ENCODE measurements at places on chromosomes 7 and 10. TPM values are rescaled to one million over a fixed set of nuclear protein-coding genes. Genes with fewer than 3 reads are reported as not detected.

GRCh38 chr10:120841522-120842189 lies 9.5 kb upstream of the WDR11 start:
- H3K27me3 ChIP-seq: no peaks in the 10 kb centered on the region
- no peak for DNase-seq

- H3K27me3 ChIP-seq: no peaks in the 10 kb centered on the region
- peaks cover 33% of the 10 kb centered on the region for H3K4me1 ChIP-seq
- no peaks in the 10 kb centered on the region for H3K36me3 ChIP-seq
- DNase-seq: no peak
- H3K4me3 ChIP-seq: peak overlapping the region; percentile 67
These were observed 591 bp downstream of the UBE2H start for GRCh38 chr7:129952086-129952652.

DNA sequence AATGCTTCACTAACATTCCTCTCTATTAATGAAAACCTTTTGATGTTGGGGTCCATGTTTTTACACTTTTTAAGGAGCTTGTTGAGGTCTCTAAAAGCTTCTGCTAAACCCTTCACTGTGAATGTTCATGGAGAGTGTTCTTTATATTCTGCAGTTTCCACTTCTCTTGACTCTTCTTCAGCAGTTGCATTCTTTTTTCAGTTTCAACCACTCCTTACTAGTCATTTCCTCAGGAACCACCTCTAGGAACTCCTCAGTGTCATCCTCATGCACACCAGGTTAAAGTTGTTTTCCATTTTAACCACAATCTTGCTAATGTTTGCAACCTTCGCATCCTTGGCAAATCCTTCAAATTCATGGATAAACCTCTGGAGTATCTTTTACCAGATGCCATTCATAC lies 821.6 kb downstream of the ANKRD7 start:
- no peak for DNase-seq
- H3K4me3 ChIP-seq: no peak overlapping the region
- H3K4me1 ChIP-seq: no peaks in the 10 kb centered on the region
- H3K27ac ChIP-seq: no peak overlapping the region
- H3K27me3 ChIP-seq: no peaks in the 10 kb centered on the region
- no peaks in the 10 kb centered on the region for H3K36me3 ChIP-seq

DNA sequence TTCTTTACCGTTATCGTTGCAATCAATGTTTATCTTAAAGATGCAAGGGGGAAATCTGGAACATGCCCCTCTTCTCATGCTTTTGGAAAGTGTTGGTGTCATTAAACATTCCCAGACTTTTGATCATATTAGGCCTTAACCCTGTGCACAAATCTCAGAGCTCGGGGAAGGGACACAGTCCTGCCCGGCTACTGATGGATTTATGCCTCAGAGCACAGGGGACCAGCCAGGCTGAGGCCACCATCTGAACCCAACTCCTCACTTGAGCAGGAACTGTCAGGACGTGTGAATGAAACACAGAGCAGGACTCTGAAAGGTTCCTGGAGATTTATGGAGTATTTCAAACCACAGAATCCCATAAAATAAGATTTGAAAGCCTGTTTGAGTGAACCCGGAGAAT lies 132.0 kb upstream of the CXCL12 start:
- DNase-seq: no peak
- H3K27me3 ChIP-seq: no peaks in the 10 kb centered on the region
- no peaks in the 10 kb centered on the region for H3K36me3 ChIP-seq
- no peaks in the 10 kb centered on the region for H3K4me1 ChIP-seq

The PILRA gene
- total RNA-seq: 17.3 TPM

DNA sequence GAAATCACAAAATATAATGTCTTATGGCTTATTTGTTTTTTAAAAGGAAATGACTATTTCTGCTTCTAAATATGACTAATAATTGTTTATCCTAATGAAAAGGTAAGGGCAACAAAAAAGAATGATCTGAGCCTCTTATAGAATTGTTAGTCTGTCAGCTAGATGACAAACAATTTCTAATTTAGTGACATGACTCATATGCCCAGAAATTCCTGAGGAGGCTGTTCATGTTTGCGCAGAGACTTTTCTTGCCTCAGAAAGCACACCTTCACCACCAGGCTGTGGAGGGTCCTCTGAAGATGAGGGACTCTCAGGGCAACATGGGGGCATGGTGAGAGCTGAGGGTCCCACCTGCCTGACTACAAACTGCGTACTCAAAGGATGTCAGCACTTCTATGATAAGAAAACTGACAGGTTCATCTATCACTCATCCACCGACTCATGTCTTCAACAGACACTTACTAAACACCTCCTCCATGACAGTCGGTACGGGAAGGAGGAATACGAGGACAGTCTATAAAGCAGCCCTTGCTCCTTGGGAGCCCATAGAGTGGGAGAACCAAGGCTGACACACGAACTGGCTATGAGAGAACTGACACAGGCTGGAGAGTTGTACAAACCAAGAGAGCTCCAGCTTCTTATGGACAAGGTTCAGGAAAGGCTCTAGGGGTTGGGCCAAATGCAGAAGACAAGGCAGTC lies 102.0 kb downstream of the PKD1L1 start:
- no peaks in the 10 kb centered on the region for H3K36me3 ChIP-seq
- no peaks in the 10 kb centered on the region for H3K27me3 ChIP-seq
- no peak overlapping the region for H3K27ac ChIP-seq
- H3K4me1 ChIP-seq: no peaks in the 10 kb centered on the region
- DNase-seq: no peak

The PDE1C gene
- 31.8 TPM for total RNA-seq

The WNT2 gene
- total RNA-seq: not detected

- no peak overlapping the region for H3K27ac ChIP-seq
- DNase-seq: no peak
- H3K4me3 ChIP-seq: no peak overlapping the region
- H3K4me1 ChIP-seq: no peaks in the 10 kb centered on the region
These were observed 115.9 kb downstream of the TRIM24 start for GRCh38 chr7:138575897-138576428.

The GIMAP2 gene
- 6.3 TPM for total RNA-seq

Data from tibial nerve (tissue), 4 donors.